ENCODE measurements at places on chromosomes 3 and 15.
A peak's percentile ranks its signal among the peaks of the same experiment; 100 is the strongest.

GRCh38 chr3:96813820-96814650 lies at the start of gene EPHA6:
EPHA6 (plus strand) TSS chr3:96814594.
- peak; percentile 32 for DNase-seq

DNA sequence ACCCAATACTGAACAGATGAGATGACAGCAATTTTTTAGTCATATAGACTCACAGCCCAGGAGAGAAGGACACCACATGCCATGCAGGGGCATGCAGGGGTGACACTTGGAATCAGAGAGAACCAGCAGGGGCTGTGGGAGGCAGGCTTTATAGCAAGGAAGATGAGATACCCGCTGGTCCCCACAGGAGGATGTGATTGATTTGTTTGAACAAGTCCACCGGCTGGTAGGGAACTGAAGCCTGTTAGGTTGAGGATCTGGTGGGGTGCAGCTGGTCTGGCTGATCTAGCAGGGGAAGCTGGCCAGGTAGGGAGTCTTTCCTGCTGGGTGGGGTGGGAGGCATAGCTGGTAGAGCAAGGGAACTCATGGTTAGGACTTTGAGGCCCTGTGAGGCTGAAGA lies 18.0 kb upstream of the ACAN start:
- no peak for DNase-seq

GRCh38 chr15:25987638-25988037 lies 124.5 kb upstream of the ATP10A start:
- no peak for DNase-seq

GRCh38 chr3:36740787-36741186 lies 23.6 kb downstream of the DCLK3 start:
- no peak for DNase-seq

- no peak for DNase-seq
These were observed 2.3 kb upstream of the COL7A1 start for GRCh38 chr3:48597408-48597800.

- peak; percentile 55 for DNase-seq
These were observed 48.9 kb downstream of the CYP11A1 start for GRCh38 chr15:74318376-74319137.

- no peak for DNase-seq
These were observed 14.4 kb downstream of the RTP1 start for GRCh38 chr3:187211532-187212195.

DNA sequence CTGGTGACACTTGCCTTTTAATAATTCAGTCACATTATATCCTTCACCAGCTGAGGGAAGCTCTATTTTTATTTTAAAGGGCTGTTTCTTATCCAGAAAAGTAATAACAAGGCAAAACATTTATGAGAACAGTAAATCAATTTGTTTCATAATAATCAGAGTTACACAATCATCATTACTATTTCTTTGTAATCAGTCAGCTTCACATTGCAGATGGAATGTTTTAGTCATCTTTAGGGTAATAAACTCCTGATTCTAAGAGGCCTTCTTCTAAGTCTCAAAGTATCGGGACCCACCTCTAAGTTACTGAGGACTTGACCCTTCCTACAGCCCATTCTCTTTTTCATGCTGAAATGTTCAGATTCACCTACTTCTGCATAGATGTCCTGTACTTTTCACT lies 298.3 kb upstream of the TGFBR2 start:
- no peak for DNase-seq

DNA sequence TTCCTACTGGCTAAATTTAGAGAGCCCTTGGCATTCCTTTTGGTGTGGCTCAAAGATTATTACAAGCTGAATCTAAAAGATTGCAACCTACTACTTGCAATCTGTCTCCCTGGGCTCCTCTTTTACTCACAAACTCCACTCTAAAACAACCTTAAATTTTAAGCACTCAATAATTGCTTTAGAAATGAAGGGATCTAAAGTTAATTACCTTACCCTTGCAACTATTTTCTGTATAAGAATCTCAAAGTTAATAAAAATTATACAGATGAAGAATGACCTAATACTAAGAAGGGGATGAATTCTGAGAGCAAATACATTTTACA lies 60.2 kb downstream of the ESYT3 start:
- no peak for DNase-seq

GRCh38 chr3:157098121-157098822 lies 61.7 kb downstream of the CCNL1 start:
- DNase-seq = no peak

DNA sequence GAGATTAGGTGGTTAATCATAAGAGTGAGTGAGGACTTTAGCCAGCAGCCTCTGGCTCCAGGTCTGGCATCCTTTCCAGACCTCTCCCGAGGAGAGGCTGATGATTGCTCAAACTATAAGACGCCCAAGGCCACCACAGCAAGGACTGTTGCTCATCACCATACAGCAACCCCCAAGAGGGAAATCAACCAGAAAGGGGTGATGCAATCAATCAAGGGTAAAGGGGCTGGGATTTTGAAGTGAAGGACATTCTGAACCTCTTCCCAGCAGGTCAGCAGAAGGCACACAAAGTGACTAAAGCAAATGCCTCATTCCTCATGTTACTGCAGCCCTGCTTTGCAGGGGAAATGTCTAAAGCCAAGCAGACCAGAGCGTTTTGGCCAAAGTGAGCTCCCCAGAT lies 247.3 kb upstream of the IGF1R start:
- no peak for DNase-seq

GRCh38 chr3:46576386-46576785 lies 10.3 kb upstream of the LRRC2 start:
- no peak for DNase-seq

DNA sequence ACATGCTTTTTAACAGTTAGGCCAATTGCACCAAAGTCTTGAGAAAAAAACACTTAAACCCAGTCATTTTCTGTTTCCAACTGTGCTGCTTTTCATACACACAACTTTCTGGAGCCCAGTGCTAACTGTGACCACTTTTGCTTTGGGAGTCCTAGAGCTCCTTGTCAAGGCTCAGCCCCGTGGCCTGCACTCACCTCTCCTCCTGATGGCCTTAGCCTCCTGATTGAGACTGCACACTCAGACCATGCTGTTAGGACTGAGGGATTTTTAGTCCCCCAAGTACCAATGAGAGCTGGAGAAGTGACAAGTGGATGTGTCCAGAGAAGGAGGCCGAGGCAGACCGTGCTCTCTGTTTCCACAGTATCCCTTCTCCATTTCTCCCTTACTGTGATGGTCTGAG lies 15.2 kb upstream of the RARRES1 start:
- no peak for DNase-seq

- no peak for DNase-seq
These were observed at the start of gene TGM5 for GRCh38 chr15:43266834-43267233. TGM5 (minus strand) TSS chr15:43266928; CDS start chr15:43266849, 79 bp downstream.

DNA sequence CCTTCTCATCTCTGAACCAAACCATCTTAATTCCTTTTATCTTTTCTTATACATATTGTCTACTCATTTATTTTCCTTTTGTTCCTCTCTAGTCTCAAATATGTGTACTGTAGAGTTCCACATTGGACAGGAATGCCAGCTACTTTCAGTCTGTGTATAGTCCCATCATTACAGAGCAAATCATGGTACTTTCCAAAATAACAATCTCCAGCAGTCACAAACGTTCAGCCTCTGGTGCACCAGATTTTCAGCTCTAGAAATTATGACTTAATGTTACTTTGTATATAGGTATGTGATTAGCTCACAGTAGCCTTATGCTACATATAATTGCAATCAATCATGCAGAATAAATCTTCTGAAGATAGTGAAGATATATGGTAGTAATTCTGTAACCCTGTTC lies 32.5 kb upstream of the TM4SF4 start:
- no peak for DNase-seq

- no peak for DNase-seq
These were observed 7.6 kb upstream of the GATA2 start for GRCh38 chr3:128500556-128500955.

DNA sequence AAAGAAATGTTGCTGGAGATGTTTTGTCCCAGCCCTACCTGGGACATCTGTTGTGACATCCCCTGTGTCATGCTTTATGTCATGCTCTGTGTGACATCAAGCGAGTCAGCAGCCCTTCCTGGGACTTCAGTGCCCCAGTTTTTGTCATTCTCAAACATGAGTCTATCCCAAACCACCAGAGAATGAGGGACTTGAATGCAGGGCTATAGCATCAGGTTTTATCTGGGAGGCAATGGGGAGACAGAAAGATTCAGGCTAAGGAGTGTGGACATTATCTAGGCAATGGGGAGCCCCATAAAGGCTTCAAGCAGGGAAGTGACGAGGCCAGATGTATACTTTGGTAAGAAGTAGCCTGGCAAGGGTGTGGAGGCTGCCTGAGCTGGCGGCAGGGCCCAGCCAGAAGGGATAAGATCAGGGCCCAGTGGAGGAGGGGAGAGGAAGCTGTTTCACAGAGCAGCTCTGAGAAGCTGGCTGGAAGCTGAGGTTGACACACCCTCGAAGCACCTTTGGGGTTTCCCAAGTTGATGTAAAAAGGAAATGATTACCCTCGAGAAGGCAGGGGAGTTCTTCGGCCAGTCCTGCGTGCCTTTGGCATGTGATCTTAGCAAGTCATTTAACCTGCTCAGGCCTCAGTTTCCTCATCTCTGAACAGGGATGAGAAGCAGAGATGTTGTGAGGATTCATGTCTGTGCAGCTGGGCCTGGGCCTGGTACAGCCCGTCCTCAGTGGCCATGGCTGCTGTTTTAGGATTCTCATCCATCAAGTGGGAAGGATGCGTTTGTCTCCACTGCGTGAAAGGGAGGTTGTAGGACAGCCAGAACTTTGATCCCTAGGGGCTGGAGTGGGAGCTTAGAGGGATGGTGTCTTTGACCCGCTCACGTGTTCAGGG lies 34.3 kb downstream of the IRAK2 start:
- no peak for DNase-seq

DNA sequence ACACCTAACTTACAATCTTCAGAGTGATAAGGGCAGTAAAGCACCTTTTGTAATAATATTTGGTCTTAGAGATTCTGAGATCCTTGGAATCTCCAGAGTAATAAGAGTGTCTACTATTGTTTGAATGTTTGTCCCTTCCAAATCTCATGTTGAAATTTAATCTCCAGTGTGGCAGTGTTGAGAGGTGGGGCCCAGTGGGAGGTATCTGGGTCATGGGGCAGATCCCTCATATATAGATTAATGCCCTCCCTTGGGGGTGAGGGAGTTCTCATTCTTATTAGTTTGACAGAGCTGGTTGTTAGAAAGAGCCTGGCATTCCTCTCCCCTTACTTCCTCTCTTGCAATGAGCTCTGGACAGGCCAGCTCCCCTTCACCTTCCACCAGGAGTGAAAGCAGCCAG lies 16.0 kb downstream of the DZIP1L start:
- DNase-seq = no peak

- no peak for DNase-seq
These were observed 9.7 kb downstream of the SLC12A6 start for GRCh38 chr15:34327906-34328305.

- no peak for DNase-seq
These were observed 12.2 kb upstream of the CSTA start for GRCh38 chr3:122312826-122313225.

DNA sequence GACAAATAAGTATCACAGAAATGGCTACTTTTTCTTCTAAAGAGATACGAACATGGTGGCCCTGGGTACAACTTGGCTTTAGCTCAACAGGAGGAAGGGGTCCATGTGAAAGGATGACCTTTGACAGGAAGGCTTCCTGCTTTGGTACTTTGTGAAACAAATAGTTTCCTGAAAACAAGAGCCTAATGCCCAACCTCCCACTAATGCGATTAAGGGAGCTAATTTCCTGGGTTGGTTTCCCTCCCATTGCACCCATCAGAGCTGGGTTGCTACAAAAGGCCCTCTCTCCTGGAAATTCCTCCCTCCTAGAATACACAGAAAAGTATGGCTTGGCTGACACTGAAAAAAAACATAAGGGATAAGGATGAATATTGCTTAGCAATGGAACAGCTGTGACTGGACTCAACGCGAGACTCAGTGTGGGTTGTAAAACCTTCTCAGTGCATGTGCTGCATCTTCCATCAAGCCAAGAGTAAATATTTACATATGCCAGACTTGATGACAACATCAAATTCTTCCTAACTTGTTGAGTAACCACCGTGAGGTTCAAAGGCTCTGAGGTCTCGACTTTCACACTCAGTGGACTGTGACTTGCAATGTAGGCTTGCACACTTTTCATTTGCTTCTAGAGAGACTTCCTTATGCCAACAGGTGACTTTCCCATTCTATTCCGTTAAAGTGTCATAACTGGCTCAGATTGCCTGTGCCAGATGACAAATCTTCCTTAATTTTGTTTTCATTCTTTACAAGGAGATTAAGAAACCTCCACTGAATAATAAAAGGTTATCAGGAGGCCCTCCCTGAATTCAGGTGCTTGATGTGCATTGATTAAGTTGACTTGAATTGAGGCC lies 60.1 kb downstream of the ADAMTS9 start:
- no peak for DNase-seq

- no peak for DNase-seq
These were observed 19.9 kb upstream of the COLQ start for GRCh38 chr3:15541371-15541770.

DNA sequence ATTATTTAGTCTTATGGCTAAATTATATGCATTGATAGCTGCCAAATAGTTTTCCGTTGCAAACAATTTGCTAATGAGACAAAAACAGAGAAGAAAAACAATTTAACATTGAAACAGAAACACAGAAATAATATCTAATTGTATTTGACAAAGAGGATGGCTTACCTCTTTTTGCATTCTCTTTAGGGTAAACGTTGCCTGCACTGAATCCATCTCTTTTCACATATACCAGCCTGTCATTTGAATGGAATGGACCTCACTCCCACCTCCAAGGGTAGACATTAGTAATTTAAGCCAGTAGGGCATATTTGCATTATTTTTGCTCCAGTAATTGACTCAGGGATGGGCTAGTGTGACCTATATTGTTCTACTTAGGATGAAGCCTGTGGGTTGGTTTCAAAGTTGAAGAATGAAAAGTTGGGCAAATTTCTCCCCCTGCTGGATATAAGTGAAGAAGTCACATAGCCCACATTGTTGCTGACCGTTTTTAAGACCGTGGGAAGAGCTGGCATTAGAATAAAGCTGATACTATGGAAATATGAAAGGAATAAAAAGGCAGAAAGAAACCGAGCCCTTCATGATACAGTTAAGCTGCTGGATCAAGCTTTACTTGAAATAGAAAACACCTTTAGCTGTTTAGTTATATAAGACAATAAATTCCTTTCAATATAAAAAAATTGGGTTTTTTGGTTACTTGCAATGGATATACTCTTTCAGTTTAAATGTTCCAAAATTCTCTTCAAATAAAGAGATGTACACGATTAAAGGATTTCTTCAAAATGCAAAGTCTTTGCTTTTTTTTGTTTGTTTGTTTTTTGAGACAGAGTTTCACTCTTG lies 26.9 kb downstream of the PIERCE2 start:
- DNase-seq = peak; percentile 79

DNA sequence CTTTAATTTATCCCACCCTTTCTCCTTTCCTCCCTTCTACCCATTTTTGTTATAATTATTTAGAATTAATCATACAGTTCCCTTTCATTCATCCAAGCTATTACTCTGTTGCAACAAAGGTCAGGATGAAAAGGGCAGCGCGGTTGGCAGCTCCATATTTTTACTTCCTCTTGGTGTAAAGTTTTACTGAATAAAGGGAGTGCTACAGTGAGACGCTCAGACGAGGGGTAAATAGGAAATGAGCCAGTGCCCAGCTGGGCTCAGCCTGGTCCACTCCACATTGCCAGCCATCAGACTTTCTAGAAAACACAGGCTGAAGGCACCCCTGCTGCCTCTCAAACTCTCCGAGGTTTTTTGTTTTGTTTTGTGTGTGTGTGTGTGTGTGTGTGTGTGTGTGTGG lies 21.9 kb upstream of the ZBTB38 start:
- no peak for DNase-seq
